Ascending aorta (tissue), 2 donors: ENCODE measurements at places on chromosomes 1 and 21. TPM values are rescaled to one million over a fixed set of nuclear protein-coding genes. Genes with fewer than 3 reads are reported as not detected.
A peak's percentile ranks its signal among the peaks of the same experiment; 100 is the strongest.

DNA sequence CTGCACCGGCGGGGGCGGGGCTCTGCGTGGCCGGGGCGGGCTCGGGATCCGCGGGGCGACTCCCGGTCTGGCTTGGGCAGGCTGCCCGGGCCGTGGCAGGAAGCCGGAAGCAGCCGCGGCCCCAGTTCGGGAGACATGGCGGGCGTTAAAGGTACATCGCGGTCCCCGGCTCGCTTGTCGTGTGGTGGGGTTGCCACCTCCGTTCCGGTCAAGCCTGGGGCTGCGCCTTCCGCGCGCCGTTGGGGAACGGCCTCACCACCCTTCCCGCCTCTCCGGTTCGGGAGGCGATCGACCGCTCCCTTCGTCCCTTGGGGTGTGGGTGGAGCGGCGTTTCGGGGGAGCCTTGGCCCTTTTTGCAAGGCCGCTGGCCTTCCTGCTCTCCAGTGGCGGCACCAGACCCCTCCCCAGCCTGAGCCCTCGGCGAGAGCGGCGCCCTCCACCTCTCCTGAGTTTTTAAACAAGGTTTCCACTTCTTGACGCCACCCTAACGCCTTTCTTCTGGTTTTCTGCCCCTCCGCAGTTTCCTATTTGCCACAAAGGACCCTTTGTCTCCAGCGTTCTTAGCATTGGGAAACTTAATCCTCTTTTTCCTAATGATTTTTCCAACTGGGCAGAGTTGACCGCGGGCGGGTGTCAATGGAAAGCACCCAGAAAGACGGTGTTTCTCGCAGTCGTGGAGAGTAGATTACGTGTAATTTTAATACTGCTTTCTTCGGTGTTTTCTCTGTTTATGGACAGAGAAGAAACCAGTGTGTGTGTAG is at the start of the genes LEPR and LEPROT:
TSS of gene LEPR (plus strand) at position 79 of the 761 bp plus-strand sequence. CDS start 144,898 bp downstream, outside the sequence.
TSS of gene LEPROT (plus strand) at position 79 of the 761 bp plus-strand sequence. CDS start at position 136, 57 bp downstream.
- no peaks in the 10 kb centered on the region for H3K27me3 ChIP-seq
- H3K27ac ChIP-seq: peak within 1 kb of the TSS; percentile 96
- no peak for DNase-seq
- H3K36me3 ChIP-seq: peaks cover 2% of the 10 kb centered on the region
- peaks cover 22% of the 10 kb centered on the region for H3K4me1 ChIP-seq

GRCh38 chr1:94332952-94333351 is 85.2 kb upstream of the ABCD3 start:
- H3K4me3 ChIP-seq: no peak overlapping the region
- no peaks in the 10 kb centered on the region for H3K27me3 ChIP-seq
- no peak for DNase-seq
- H3K4me1 ChIP-seq: no peaks in the 10 kb centered on the region
- H3K36me3 ChIP-seq: no peaks in the 10 kb centered on the region

DNA sequence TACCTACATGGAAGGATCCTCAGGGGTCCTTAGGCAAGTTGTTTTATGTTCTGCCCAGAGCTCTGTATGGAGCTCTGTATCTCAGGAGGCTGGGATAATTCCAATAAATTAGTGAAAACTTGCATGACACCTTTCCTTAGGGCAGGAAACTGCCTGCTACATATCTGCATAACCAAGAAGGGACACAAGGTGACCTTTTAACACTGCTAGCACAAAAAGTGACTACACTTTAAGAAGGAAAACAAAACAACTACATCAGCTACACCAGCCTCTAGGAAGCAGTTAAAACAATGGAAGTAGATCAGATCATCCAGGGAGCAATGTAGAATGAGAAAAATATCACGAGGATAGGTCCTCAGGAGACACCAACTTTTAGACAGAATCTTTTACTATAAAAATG is 93.9 kb downstream of the TNFSF18 start:
- no peak overlapping the region for H3K4me3 ChIP-seq
- no peaks in the 10 kb centered on the region for H3K4me1 ChIP-seq
- no peaks in the 10 kb centered on the region for H3K27me3 ChIP-seq
- no peak overlapping the region for H3K27ac ChIP-seq
- DNase-seq: no peak

- H3K4me1 ChIP-seq: peaks cover 4% of the 10 kb centered on the region
- H3K36me3 ChIP-seq: no peaks in the 10 kb centered on the region
- H3K27me3 ChIP-seq: no peaks in the 10 kb centered on the region
- no peak overlapping the region for H3K4me3 ChIP-seq
- no peak overlapping the region for H3K27ac ChIP-seq
Observed at GRCh38 chr1:229778794-229779193, 152.7 kb downstream of the URB2 start.

- DNase-seq: no peak
- H3K4me1 ChIP-seq: no peaks in the 10 kb centered on the region
- no peaks in the 10 kb centered on the region for H3K27me3 ChIP-seq
- H3K36me3 ChIP-seq: no peaks in the 10 kb centered on the region
Observed at GRCh38 chr1:107493111-107493716, 352.4 kb downstream of the NTNG1 start.

- H3K27ac ChIP-seq: no peak overlapping the region
- H3K27me3 ChIP-seq: no peaks in the 10 kb centered on the region
- H3K36me3 ChIP-seq: no peaks in the 10 kb centered on the region
Observed at GRCh38 chr1:229152311-229152710, 118.6 kb upstream of the RAB4A start.

DNA sequence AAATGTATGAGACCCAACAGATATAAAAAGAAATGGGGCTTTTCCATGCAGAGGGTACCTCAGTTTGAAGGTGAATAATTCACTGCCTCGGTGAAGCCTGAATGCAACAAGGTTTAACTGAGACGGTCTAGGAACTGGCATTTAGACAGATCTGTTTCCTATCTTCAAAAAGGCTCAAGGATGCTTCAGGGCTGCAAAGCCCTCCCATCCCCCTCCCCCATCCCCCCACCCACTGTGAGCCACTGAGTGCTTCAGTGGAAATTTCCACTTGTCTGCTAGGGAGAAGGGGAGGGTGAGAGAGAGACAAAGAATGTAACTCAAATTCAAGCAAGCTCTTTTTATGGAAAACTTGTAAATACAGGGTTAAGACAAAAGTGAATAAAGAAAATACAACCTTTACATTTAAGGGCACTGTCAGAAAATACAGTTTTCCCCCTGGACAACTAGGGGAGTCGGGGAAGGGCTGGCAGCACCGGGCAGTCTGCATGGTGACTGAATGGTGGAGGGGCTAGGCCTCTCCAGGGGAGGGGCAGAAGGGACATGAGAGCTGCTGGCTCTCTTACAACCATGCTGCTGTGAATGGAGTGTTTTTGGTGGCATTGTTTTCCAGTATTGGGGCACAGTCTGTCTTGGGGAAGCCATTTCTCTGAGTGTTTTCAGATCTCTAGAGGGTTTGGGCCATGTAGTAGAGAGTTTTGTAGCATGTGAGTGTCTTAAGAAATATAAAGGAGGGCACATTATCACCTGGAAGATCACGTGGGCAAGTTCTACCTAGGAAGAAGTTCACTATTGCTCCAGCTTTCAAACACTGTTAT is 56.7 kb downstream of the MRPS6 start:
- DNase-seq: no peak
- peak overlapping the region; percentile 92 for H3K27ac ChIP-seq
- H3K4me1 ChIP-seq: peaks cover 75% of the 10 kb centered on the region
- peak overlapping the region; percentile 21 for H3K4me3 ChIP-seq
- H3K27me3 ChIP-seq: no peaks in the 10 kb centered on the region

- DNase-seq: no peak
- peak overlapping the region; percentile 21 for H3K27ac ChIP-seq
- H3K36me3 ChIP-seq: peaks cover 2% of the 10 kb centered on the region
Observed at GRCh38 chr1:161953256-161953920, 70.3 kb downstream of the OLFML2B start.

DNA sequence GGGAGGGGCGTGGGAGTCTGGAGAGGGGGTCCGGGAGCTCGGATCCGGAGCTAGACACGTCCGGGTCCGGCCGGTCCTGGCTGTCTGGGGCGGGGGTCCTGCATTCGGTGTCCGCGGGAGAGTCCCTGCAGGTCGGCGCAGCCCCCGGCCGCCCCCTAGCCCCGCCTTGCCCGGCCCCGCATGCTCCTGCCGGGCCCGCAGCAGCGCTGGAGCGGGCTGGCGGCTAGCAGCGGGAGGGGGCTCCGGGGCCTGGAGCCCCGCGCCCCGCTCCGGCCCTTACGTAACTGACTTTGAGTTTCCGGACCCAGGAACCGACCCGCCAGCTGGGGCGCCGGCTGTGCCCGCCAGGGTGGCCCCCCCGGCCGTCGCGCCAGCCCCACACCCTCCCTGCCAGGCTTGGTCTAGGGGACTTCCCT is 26.9 kb upstream of the EPB41 start:
- H3K4me1 ChIP-seq: peaks cover 21% of the 10 kb centered on the region
- peak overlapping the region; percentile 94 for H3K4me3 ChIP-seq
- H3K36me3 ChIP-seq: no peaks in the 10 kb centered on the region
- peak; percentile 20 for DNase-seq

DNA sequence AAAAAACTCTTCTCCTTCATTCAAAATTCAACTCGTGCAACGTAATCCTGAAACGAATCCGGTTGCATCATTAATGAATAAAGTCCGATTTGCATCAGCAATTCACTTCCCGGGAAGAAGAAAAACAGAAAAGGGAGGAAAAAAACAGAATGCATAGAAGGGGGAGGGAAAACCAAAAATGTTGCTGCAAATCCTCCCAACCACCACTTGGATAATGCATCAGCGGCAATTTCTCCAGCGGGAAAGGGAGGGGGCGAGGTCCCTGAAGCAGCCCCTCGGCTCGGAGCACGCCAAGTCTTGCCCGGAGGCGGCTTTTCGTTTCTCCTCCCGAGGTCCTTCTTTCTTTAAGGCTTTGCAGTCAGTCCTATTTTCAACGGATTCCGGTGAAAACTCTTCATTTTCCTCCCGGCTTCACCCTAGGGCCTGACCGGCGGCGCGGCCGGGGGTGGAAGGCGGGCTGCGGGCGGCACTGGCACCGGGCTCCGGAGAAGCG is 723 bp downstream of the CDC42BPA start:
- peak overlapping the region; percentile 97 for H3K4me3 ChIP-seq
- no peaks in the 10 kb centered on the region for H3K4me1 ChIP-seq
- peak; percentile 68 for DNase-seq
- peak overlapping the region; percentile 92 for H3K27ac ChIP-seq

DNA sequence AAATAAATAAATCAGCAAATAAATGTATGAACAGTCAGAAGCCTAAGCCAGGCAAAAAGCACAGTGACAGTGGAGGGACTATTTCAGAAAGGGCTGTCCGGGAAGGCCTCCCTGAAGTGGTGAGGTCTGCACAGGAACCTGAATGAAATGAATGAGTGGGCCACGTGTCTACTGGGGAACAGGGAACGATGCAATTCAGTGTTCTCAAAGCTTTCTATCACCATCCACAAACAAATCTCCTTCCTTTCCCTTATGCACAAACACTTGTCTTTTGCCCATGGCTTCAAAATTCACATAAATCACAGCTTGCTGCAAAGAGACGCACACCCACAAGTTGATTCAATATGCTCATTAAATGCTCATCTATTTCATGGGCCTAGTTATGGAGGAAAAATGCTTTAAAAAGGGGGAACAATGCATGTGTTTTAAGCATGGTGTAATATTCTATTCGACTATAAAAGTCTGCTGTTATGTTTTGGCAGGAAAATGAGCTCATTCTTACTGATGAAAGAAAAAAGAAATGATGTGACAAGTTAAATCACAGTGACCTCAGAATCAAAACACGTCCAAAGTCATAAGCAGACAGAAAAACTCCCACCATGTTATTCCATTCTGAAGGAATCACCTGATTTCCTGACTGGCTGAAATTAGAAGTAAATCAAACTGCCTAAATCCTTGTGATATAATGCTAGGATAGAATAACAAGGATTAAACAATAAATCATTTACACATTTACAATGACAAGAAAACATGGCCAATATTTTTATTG is 21.6 kb downstream of the URB1 start:
- peaks cover 36% of the 10 kb centered on the region for H3K36me3 ChIP-seq
- DNase-seq: no peak
- no peak overlapping the region for H3K4me3 ChIP-seq
- peaks cover 26% of the 10 kb centered on the region for H3K4me1 ChIP-seq
- peak overlapping the region; percentile 84 for H3K27ac ChIP-seq

DNA sequence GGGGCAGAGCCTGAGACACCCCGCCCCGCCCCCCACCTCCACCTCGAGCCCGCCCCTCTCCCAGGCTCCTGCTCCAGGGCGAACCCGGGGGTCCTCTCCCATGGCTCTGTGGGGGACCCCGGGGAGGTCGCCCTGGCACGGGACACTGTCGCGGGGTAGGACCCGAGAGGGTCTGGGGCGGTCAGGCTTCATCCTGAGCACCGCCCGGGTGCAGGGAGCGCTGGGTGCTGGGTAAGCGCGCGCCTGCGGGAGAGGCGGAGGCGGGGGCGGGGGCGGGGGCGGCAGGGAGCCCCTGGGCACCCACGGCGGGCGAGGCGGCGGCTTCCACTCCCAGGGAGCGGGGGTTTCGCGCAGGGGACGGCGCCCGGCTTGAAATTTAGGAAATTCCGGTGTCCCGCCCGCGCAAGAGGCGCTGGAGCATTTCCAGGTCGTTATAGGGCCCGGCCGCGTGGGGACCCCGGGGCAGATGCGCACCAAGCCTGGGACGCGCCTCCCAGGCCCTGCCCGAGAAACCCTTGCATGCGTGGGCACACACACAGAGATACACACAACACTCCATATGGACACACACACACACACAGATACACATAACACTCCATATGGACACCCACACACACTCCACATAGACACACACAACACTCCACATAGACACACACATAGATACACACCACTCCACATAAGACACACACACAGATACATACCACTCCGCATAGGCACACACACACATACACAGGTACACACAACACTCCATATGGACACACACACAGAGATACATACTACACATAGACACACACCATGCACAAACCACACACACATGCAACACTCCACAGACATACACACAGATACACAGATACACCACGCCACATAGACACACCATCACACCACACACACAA is 48.7 kb upstream of the SLC19A1 start:
- H3K4me1 ChIP-seq: no peaks in the 10 kb centered on the region
- peak overlapping the region; percentile 48 for H3K4me3 ChIP-seq
- H3K27me3 ChIP-seq: no peaks in the 10 kb centered on the region
- H3K36me3 ChIP-seq: no peaks in the 10 kb centered on the region

DNA sequence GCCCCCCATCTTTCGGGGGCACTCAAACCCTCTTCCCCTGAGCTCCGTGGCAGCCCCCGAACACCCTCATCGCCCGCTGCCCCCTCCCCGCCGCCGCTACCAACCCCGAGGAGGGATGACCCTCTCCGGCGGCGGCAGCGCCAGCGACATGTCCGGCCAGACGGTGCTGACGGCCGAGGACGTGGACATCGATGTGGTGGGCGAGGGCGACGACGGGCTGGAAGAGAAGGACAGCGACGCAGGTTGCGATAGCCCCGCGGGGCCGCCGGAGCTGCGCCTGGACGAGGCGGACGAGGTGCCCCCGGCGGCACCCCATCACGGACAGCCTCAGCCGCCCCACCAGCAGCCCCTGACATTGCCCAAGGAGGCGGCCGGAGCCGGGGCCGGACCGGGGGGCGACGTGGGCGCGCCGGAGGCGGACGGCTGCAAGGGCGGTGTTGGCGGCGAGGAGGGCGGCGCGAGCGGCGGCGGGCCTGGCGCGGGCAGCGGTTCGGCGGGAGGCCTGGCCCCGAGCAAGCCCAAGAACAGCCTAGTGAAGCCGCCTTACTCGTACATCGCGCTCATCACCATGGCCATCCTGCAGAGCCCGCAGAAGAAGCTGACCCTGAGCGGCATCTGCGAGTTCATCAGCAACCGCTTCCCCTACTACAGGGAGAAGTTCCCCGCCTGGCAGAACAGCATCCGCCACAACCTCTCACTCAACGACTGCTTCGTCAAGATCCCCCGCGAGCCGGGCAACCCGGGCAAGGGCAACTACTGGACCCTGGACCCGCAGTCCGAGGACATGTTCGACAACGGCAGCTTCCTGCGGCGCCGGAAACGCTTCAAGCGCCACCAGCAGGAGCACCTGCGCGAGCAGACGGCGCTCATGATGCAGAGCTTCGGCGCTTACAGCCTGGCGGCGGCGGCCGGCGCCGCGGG is 837 bp downstream of the FOXD3 start:
- H3K36me3 ChIP-seq: no peaks in the 10 kb centered on the region
- no peak overlapping the region for H3K27ac ChIP-seq
- DNase-seq: no peak

The CHIT1 gene
- total RNA-seq: not detected

The ANGPTL3 gene
- total RNA-seq: not detected
